Right lung (tissue), 10 donors: ENCODE measurements at places on chromosomes 13 and 19. TPM values are rescaled to one million over a fixed set of nuclear protein-coding genes. Genes with fewer than 3 reads are reported as not detected.
A peak's percentile ranks its signal among the peaks of the same experiment; 100 is the strongest.

IGFL1 gene
- polyA plus RNA-seq = not detected

DNA sequence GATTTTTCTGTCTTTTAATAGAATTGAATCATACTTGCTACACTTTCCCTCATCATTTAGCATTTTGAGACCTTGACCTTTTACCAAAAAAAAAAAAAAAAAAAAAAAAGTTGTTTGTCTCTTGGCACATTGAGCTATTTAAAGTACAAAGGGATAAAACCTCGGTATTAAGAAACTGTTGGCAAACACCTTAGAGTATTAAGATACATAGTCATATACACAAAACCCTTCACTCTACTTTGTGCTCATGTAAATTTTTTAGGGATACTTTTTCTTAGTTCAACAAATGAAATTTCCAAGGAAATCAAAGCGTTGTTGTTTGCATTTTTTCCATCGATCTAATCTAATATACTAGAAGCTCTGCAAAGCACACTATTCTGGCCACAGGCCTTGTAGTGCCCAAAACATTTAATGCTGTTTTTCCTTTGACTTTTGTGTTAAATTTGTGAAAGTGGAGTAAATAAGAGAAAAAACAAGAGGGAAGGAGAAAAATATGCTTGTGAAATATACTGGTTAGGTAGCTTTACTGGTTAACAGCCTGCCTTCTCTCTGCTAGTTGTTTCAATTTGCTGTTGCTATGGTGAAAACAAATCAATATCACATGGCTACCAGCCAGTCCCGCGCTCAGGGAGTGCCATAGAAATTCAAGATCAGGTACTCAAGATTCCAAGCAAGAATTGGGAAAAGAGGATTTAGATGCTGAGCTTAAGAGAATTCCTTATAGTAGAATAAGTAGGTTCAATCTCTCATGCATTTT lies 2.6 kb downstream of the MBNL2 start:
- peak; percentile 59 for DNase-seq

DNA sequence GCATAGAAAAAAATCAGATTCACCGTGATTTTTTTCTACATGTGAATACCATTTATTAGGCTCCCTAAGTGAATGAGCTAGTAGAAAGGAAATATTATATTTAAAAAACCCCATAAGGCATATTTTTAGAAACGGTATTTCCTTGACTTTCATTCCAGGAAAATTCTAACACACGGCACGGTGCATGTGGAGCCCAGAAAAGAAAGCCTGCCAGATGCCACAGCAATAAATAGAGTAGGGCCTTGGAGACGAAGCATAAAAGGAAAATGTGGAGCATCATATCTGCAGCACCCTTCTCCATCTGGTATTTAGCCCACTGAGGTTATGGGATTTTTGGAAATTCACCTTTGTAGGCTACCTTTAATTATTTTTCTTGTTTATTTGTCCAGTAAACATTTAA lies 314.4 kb downstream of the ENOX1 start:
- DNase-seq = no peak

- DNase-seq = no peak
Observed at GRCh38 chr19:919199-920050, 2.3 kb downstream of the KISS1R start.

PDE4A gene
- polyA plus RNA-seq = 6.2 TPM
